ENCODE measurements at places on chromosomes 6 and 20.
A peak's percentile ranks its signal among the peaks of the same experiment; 100 is the strongest.

DNA sequence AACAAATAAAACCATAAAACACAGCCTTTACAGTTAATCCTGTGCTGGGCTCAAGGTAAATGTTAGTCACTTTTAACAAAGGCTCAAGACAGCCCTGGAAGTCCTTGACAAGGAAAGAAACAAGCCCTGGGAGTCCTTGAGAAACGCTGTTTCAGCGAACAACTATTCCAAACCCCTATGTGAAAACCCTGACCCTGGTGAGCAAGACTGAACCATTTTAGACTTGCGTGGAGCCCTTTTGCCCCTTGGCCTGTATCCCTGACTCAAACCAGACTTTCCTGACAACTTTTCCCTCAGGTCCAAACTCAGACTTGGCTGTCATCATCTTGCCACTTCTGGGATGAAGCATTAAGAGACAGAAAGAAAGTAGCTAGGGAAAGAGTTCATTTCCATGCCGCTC is 180.4 kb downstream of the AIG1 start:
- DNase-seq = no peak

DNA sequence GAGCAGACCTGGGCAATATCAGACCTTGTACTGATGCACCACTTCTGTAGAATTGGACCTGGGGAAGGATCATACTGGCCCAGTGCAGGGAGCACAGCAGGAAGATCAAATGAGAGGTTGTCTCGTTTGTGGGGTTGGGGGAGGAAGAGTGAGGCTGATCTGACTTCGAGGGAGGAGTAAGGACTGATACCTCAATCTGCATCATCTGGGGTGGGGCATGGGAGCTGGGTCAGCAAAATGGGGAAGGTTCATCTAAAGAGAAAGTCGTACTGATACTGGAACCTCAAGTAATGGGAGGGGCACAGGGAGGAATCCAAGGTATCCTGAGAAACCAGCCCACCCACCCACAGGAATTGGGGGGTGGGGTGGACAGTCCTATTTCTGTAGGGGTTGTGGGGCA is 3.7 kb downstream of the RNF39 start:
- DNase-seq = no peak

DNA sequence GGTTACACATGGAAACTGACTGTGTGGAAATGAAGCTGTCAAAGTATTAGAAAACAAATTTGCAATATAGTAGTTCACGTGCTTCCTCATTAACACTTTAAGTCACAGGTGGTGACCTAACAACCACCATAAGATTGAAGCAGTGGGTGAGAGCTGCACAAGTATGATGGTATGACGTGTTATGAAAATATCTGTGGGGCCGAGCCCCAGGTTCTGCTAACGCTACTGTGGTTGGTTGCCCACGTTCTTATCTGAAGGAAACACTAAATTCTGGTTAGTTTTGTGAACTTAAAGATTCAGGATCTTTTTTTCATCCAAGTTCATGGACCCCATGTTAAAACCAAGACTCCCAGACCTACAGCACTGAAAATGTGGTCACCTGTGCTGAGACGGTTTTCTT is 243.0 kb upstream of the RIN2 start:
- DNase-seq = no peak

DNA sequence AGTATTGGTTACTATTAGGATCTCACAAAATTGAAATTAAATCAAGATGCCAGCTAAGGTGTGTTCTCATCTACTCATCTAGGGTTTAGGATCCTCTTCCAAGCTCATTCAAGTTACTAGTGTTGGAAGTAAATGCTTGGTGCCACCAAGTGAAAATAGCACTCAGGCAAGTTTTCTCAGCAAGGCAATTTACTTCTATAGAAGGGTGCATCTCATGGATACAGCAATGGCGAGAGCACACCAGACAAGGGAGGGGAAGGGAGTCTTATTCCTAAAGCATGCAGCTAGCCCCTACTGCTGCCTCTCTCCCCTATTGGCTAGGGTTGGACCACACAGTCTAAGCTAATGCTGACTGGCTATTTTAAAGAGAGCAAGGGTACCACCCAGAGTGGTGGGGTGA is 23.0 kb upstream of the FAM8A1 start:
- DNase-seq = no peak

DNA sequence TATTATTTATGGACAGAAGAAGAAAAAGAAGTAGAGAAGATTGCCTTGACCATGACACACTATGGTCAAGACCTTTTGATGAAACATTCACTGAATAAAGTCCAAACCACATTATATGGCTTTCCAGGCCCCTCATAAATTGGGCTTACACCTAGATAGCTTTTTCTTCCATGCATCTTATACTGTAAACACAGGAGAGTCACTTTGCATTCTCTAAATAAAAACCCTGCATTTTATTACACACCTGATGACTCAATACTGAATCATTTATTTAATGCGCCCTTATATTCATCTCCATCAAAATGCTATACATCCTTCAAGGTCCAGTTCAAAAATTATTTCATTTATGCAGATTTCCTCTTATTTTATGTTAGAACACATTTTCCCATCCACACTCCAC is 78.0 kb downstream of the COL21A1 start:
- DNase-seq = no peak

GRCh38 chr20:45607810-45608209 is 21.7 kb upstream of the WFDC10A start:
- DNase-seq = no peak

DNA sequence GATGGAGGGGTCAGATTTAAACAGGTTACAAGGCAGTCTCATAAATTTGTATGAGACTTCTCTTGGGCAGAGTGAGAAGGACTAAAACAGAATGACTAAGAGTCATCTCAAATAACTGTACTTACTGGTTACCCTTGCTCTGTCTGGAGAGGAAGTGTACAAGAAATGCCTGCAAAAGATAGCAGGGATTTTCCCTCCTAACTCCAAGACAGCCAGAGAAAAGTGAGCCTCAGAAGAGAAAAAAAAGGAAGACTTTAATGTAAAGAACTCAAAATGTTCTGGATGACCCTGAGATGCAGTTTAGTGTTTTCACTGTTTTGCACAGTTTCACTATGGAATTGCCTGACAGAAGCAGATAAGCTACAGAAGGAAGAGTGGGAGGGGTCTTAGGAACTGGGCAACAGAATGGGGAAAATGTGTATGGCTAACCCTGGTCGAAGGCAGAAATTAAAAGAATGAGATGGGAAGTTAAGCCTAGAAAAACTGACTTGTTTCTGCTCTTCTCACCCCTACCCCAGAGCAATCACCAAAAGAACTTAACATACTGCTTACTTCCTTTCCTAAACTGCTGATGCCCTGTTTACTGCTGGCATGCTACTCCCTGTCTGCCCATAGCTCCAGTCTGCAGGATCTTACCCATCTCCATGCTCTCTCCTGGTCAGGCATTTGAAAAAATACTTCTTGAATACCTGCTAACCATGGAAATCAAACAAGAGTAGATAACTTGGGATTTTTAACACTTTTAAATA is 98.1 kb upstream of the MARCKS start:
- no peak for DNase-seq

- DNase-seq = no peak
Observed at GRCh38 chr6:93412452-93412851, 6.9 kb downstream of the EPHA7 start.

DNA sequence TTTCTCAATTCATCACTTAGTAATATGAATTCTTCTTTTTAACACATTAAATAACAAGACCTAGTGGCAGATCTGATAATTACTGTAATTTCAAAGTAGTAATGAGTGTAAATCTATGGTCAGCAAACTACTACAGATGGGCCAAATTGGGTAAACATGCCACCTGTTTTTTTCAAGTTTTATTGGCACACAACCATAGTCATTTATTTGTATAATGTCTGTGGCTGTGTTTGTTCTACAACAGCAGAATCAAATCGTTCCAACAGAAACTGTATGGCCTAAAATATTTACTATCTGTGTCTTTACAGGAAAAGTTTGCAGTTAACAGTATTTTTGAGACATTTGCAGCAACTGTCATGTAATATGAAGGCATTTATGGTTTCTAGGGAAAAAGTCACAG is 86.1 kb upstream of the EYA2 start:
- peak; percentile 92 for DNase-seq

DNA sequence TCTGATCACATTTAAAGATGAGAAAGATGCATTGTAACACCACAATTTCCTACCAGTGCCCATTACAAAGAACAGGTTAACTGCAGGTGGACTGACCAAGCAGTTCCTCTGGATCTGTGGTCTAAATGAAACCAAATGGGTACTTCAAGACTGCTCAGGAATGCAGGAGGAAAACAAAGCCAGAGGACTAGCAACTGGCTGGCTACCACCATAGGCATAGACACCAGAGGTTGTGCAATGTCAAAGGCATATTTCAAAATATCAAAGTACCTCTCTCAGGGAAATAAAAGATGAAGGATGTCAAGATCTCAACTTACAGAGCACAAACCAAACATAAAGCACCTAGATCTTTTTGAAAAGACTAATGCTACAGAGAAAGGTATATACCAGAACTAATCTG is 65.5 kb downstream of the GMDS start:
- DNase-seq = no peak

GRCh38 chr6:51996296-51996947 is 91.0 kb downstream of the PKHD1 start:
- DNase-seq = no peak

- DNase-seq = no peak
Observed at GRCh38 chr6:99879431-99879830, 114.6 kb downstream of the MCHR2 start.

- DNase-seq = no peak
Observed at GRCh38 chr6:148739822-148740128, 7.1 kb upstream of the UST start.

GRCh38 chr6:8123236-8123635 is 20.9 kb upstream of the EEF1E1 start:
- no peak for DNase-seq

DNA sequence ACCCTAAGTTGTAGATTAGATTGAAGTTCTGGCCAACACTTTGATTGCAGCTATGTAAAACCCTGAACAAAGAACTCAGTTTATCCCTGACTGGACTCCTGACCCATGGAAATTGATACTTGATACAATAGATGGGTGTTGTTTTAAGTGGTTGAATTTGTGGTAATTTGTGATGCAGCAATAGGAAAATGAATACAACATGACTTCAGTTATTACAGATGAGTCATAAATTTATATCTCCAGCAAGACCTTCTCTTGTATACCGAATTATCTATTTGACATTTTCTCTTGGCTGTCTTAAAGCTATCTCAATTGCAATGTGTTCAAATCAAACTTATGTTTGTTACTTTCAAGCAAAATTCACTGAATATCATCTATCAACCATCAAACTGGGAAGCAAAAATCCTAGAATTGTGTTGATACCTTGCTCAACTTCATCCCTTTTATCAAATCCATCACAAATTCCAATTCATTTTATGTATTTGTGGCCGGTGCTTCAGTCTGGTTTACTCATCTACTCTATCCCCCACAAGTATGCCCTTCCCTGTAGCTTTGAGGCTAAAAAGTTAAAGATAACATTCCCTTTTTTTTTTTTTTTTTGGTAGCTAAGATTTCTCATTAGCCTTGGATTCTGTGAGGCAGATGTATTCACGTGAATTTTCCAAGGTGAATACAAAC is 129.4 kb upstream of the CENPW start:
- DNase-seq = no peak

DNA sequence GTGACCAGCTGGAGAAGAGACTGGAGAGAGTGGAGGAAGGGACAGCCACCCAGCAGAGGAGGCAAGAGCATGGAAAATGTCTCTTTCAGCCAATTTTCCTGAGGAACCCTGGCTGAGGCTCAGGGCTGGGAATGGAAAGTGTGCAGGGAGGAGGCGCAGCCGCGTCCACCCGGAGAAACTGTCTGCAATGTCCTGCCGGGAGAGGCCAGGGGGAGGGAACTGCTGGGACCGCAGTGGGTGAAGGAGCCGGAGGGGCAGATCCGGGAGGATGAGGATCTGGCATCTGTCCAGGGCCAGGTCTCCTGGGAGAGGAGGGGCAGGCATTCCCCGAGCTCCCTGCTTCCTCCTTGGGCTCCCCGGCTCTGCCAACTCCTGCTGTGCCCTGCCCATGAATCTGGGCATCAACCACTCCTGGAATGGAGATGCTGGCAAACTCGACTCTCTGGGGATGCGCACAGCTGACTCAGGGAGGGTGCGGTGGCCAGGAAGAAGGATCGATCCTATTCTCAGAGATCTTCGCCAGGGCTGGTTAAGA is 17.4 kb upstream of the HM13 start:
- DNase-seq = no peak

DNA sequence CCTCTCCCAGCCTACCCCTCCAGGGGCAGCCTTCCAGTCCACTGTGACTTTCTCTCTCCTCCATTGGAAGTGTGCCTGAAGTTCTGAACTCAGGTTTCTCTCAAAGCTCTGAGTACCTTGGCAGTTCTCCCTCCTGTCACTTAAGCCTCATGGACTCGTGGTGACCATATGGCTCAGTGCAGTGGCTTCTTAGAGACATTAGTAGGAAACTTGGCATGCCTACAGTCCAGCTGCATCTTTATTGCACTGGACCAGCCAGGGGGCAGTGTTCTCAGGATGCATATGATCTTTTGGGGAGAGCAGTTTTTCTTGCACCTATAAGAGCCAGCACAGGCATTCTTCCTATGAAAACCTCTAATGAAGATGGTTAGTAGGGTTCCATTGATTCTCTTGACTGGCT is 47.5 kb upstream of the KCNK16 start:
- no peak for DNase-seq

- no peak for DNase-seq
Observed at GRCh38 chr6:35686873-35687555, 1.7 kb downstream of the FKBP5 start.

DNA sequence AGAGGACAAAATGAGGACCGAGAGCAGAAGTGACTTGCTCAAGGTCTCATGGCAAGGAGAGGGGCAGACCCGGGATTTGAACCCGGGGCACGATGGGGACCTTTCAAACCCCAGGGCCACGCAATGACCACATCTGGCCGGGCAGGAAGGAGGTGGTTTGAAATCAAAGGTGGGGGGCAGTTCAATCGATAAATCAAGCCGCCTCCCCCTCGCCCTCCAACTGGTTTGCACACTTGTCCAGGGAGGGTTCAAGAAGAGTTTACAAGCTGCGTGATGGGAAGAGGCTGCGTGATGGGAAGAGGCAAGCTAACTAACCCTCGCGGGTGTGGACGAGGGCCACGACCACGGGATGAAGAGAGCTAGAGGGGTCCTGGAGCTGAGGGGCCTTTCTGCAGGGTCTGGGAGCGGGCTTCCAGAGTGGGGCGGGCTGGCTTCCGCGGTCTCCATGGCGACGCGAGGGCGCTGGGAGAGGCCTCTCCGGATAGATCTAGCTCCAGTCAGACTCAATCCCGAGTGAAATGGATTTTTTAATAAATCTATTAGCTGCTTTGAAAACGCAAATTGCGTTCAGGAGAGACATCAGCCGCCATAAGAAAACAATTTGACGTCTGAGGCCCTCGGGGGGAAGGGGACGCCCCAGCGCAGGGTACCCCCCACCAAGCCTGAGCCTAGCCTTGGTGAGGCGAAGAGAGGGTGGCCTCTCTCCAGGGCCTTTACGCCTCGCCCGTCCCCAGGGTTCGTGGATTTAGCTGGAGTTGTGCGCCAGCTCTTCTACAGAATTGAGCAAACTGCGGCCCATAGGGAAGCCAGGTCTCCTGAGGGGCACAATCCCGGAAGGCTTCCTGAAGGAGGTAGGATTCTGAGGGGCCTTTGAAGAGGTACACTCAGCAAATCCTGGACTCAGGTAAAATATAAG is 143.9 kb downstream of the GRM4 start:
- DNase-seq = no peak

Data from NCI-H1417 treated with DMSO at 0.1 percent for 48 hours (cell line).